ENCODE measurements at places on chromosomes 2 and 18.

DNA sequence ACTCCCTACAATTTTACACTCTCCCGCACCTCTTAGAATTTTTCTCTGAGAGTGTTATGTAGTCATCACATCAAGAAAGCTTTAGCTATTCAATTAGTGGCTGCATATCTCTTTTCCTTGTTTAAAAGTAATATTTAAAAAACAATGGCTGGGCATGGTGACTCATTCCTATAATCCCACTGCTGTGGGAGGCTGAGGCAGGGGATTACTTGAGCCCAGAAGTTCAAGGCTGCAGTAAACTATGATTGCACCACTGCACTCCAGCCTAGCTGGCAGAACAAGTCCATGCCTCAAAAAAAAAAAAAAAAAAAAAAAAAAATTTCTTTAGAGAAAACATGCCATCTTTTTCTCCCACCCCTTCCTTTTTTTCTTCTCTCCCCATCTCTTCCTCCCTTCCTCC, 44.3 kb downstream of the AQP4 start:
- no peak for DNase-seq

GRCh38 chr18:23550898-23551297, 35.4 kb downstream of the NPC1 start:
- DNase-seq: no peak

DNA sequence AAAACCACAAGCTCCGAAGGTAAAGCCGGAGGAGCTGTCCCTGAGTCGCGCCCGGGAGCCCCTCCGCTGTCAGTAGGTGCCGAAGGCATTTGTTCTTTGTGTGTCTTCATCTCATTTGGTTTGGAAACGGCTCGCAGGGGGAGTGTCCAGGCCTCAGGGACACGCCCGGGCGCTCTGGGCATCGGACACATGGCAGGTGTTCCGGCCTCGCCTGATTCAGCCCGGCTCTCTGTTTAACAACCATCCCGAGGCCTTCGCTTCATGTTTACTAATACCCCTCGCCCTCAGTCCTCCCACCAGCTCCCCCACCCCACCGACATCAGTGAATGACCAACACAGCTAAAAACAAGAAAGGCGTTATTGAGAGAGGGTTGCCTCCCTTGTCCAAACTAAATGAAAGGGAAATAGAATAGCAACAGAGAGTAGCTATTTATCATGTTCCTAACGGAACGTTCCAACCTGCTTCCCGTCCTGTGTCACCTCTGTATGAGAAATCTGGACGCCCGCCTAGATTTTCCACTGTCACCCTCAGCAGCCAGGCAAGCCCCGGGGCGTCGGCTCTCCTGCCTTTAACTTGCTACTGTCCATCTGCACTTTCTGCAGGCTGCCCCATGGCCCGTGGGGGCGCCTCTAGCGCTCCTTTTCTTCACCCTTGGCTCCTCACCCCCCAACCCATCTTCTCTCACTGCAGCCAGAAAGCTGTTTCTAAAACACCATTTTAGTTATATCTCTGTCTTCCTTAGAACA, 73.9 kb downstream of the MYCN start:
- no peak for DNase-seq

GRCh38 chr18:34590503-34590902, 119.6 kb upstream of the DTNA start:
- no peak for DNase-seq

DNA sequence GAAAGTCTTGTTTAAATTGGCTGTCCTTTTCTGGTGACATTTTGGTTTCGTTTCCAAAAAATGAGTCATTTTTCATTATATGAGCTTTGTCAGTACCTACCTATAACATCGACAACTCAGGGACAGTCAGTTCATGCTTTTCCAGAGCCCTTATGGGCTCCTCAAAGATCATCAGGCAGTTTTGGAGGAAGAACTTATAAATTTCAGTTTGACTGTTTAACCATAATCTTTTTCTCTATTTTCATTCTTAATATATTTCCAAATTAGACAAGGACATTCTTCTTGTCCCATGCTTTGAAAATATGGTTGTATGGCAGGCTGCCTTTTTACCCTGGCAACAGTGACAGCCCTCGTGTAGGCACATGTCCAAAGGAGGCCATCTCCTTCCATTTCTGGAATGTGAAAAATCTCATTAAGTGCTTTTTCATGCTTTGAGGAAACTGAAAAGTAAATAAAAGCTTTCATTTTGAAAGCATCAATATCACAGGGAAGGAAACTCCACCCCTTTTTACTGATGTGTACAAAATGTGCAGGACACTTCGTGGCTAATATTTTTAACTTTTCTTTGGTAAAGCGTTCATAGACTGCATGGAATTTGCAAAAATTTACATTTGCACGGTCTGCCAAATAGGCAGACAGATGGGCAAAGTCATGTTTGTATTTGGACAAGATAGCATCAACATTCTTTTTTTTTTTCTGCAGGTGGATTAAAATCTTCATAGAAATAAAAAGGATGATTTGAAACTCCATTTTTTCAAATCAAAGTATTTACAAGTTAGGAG, 7.2 kb upstream of the PROC start:
- no peak for DNase-seq

- no peak for DNase-seq
Observed at GRCh38 chr18:76463872-76464271, 31.2 kb downstream of the ZNF516 start.

DNA sequence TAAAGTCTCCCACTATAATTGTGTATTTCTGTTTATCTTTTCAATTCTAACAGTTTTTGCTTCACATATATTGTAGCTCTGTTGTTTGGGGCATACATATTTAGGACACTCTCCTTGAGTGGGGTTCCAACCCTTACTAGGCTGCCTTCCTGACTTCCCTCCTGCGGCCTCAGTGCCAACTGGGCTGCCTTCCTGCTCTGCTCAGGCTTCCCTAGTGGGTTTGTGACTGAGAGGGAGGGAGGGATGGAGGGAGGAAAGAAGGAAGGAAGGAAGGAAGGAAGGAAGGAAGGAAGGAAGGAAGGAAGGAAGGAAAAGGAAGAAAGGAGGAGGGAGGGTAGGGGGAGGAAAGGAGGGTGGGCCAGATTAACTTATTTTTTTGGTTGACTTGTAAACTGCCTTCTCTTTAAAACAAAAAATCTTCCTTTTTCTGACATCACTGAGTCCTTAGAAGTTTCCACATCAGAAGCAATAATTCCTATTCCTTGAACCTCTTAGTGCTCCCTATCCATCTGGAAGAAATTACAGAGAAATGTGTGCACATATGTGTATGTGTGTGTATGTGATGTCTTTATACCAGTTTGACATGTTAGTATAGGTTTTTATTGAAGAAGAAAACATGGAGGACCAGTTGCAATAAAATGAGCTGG, 145.4 kb upstream of the PGAP1 start:
- DNase-seq: no peak

GRCh38 chr2:48902521-48902920, 147.0 kb upstream of the LHCGR start:
- no peak for DNase-seq

GRCh38 chr18:59917422-59917821, 17.6 kb downstream of the PMAIP1 start:
- no peak for DNase-seq

- no peak for DNase-seq
Observed at GRCh38 chr2:96099861-96100798, 16.2 kb downstream of the ADRA2B start.

DNA sequence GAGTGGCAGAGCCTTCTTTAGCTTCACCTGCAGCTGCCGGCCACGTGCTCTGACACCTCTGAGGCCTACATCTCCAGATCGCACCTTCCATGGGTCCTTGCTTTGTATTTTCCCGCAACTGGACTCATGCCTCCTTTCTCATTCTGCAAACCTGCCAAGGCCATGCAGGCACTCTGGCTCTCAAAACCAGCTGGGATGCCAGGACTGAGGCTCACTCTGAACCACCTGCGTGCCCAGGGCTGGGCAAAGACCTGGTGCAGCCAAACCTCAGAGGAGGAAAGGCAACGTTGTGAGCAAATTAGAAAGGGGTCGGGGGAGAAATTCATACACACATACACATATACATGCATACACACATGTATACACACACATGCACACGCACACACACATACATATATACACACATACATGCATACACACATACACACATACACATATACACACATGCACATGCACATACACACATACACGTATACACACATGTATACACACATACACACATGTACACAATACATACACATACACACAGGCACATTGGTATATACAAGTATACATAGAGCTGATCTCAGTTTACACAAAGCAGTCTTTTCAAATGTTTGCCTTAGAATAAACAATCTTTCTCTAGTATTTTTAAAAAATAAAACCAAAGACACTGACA, 125.2 kb downstream of the RTP5 start:
- DNase-seq: no peak

- no peak for DNase-seq
Observed at GRCh38 chr18:76689646-76690264, 132.6 kb upstream of the ZNF236 start.

DNA sequence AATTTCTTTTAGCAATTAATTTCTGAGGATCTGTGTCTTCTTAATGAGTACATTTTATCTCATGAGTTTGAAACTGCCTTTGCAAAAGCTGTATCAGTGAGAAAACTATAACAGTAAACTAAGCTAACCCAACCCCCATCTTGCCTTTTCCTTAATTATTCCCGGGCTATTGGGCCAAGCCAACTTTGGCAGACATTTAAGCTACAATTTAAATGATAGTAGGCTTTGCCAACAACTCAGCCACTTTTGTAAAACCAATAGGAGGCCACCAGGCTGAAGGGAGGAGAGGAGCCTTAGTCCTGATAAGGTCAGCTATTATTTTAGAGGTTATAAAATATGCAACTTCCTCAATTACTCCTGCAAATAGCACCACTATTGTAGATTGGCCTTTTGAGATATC, 218.0 kb upstream of the KCNJ3 start:
- DNase-seq: no peak

DNA sequence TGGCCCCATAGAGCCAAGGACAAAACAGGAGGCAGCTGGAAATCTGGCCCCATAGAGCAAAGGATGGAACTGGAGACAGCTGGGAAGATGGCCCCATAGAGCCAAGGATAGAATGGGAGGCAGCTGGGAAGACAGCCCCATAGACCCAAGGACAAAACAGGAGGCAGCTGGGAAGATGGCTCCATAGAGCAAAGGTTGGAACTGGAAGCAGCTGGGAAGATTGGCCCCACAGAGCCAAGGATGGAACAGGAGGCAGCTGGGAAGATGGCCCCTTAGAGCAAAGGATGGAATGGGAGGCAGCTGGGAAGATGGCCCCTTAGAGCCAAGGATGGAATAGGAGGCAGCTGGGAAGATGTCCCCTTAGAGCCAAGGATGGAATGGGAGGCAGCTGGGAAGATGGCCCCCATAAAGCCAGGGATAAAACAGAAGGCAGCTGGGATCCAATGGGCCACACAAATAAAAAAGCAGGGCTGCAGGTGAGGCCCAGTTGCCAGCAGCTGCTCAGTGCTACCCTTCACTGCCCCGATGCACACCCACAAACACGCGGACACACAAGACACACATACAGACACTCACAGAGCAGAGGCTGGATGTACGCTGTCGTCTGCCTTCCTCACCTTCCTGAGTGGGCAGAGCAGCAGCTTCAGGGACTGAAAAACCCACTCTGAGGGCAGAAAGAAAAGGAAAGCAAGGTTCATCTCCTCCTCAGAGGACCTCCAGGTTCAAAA, 505.4 kb upstream of the MYT1L start:
- DNase-seq: no peak

GRCh38 chr2:70367722-70368323, 66.0 kb upstream of the FAM136A start:
- no peak for DNase-seq

DNA sequence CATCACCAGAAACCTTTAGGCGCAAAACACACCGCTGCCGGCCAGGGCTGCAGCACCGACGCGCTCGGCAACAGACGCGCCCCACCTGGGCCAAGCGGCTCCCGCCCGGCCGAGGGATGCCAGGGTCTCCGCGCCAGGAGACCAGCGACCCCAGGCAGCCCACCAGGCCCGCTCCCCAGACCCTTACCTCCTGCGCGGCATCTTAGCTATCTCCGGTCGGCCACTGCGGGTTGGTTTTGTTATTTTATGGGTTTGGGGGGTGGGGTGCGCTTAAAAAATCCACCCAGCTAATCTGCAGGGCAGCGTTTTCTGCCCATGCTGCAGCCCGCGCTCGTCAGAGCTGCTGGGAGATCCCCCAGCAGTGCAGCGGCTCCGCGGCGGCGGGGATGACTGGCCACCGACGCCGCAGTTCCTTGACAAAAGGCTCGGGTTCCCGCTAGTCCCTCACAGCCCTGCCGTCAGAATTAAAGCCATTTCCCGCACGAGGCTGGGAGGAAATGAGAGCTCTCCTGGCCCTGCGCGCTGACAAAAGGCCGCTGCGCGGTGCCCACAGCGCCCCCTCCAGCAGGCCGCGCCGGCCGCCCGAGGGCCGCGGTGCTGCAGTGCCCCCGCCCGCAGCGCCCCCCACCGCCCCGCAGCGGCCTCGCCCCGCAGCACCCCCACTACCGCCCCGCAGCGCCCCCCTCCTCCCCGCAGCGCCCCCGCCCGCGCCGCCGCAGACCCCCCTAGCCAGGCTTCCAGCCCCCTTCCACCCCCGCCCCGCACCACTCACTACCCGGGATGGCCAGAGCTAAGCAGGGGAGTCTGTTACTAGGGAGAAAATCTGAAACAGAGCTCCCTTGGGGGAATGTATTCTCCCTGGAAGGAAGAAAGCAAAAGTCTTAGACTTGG, at the start of gene ADD2:
Gene ADD2 (minus strand): TSS at position 502 of the 891 bp plus-strand sequence. CDS start 61,792 bp downstream, outside the sequence.
- no peak for DNase-seq

DNA sequence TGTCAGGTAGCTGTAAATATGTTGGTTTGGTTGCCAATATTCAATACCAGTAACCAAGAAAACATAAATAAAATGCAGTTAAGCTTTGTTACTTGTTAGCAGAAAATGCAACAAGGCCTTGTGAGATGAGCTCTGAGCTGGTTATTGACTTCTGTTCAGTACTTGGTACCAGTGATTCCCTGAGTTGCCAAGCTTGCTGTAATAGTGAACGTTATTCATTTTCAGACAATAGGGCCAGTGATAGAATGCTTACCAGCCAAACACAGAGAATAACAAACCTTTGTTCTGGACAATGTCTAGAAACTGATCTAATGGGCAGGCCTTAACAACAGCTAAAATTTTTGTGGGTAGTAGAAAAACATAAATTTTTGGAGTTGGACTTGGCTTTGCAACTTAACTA, 29.5 kb downstream of the RASGRP3 start:
- no peak for DNase-seq

GRCh38 chr2:66827851-66828250, 392.9 kb downstream of the MEIS1 start:
- no peak for DNase-seq

DNA sequence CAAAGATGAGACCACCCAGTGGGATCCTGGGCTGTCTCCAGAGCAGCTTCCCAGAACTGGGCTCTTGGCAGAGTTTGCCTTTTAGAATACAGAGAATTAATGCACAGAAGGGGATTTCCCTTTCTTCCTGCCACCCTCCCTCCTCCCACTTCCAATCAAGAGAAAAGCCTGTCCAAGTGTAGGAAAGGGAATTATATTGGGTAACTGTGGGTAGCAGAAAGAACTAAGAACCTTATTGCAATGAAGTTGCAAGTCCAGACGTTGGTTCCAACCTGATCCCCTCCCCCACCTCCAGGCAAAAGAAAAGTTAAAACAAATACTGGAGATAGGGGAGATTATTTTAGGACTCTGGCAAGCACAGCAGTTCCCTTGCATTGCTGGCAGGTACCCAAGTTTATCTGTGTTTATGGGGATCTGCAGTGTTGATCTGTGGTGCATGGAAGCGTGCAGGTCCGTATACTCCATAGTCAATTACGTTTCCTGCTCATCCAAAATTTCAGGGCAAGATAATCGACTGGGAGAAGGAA, 114.3 kb downstream of the PRKCE start:
- no peak for DNase-seq

GRCh38 chr2:117123362-117123761, 691.1 kb upstream of the DDX18 start:
- no peak for DNase-seq

- no peak for DNase-seq
Observed at GRCh38 chr2:129457277-129457818, 522.1 kb upstream of the RAB6C start.

Data from activated naive CD4-positive, alpha-beta T cell (primary cell).